Hematopoietic multipotent progenitor cell (in vitro differentiated cells): ENCODE measurements at places on chromosomes 7 and 10.

- no peak for DNase-seq
These were observed 583.7 kb downstream of the GATA3 start for GRCh38 chr10:8638088-8638672.

DNA sequence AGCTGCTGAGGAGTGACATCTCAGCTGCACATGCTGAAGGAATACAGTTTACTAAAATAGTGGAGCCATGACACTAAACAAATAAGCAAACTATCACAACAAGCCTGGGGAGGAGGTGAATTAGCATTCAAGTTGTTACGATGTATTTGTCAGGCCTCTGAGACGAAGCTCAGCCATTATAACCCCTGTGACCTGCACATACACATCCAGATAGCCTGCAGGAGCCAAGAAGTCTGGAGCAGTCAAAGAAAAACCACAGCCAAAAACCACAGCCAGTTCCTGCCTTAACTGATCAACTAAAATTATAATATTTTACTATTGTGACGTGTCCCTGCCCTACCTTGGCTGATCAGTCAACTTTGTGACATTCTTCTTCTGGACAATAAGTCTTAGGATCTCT is 68.6 kb downstream of the NSUN6 start:
- DNase-seq = peak; percentile 34

DNA sequence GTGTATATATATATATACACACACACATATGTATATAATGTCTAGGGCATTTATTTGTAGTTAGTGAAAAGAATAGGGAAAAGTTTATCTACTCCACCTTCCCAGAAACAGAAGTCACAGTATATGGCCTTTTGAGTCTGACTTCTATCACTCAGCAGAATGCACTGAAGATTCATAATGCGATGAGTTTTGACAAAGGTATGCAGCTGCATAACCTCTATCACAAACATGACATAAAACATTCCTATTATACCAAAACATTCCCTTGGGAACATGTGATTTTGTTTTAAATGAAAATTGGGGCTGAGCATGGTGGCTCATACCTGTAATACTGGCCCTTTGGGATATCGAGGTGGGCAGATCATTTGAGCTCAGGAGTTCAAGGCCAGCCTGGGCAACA is 137.3 kb upstream of the EEPD1 start:
- DNase-seq = no peak

DNA sequence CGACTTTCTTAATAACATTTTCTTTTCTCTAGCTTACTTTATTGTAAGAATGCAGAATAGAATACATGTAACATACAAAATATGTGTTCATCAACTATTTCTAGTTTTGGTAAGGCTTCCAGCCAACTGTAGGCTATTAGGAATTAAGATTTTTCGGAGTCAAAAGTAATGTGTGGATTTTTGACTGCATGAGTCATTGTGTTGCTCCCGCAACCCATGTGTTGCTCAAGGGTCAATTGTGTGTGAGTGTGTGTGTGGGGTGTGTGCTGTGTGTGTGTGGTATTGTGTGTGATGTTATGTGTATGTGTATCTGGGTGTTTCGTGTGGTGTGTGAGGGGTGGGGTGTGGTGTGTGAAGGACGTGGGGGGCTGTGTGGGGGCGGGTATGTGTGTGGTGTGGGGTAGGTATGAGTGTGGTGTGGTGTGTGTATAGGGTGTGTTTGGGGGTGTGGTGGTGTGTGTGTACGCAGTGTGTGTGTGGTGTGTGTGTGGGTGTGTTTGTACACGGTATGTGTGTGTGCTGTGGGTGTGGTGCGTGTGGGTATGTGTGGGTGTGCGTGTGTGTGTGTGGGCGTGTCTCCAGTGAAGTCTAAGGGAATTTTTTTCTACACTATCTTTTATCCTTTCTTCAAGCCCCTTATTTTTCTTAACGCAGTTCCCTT is 60.5 kb downstream of the RSU1 start:
- DNase-seq = no peak

DNA sequence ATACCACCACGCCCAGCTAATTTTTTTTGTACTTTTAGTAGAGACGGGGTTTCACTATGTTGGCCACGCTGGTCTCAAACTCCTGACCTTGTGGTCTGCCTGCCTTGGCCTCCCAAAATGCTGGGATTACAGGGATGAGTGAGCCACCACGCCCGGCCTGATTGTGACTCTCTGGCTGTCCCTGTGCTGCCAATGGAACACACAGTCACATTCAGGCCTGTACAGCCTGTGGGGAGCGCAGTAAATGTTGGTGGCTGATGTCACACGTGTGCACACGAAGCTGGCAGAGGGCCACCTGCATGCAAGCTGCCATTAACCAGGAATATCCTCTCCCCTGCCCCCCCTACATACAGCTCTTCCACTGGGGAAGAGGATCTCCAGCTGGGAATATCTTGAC is 22.1 kb downstream of the POLL start:
- DNase-seq = no peak
